ENCODE measurements at places on chromosomes 3 and 15.
A peak's percentile ranks its signal among the peaks of the same experiment; 100 is the strongest.

- peak; percentile 8 for DNase-seq
Measured at GRCh38 chr3:47098910-47099309, 65.0 kb downstream of the SETD2 start.

- DNase-seq: no peak
Measured at GRCh38 chr3:164465172-164465571, 613.1 kb downstream of the SI start.

- DNase-seq: no peak
Measured at GRCh38 chr3:32544894-32545293, 25.8 kb downstream of the DYNC1LI1 start.

DNA sequence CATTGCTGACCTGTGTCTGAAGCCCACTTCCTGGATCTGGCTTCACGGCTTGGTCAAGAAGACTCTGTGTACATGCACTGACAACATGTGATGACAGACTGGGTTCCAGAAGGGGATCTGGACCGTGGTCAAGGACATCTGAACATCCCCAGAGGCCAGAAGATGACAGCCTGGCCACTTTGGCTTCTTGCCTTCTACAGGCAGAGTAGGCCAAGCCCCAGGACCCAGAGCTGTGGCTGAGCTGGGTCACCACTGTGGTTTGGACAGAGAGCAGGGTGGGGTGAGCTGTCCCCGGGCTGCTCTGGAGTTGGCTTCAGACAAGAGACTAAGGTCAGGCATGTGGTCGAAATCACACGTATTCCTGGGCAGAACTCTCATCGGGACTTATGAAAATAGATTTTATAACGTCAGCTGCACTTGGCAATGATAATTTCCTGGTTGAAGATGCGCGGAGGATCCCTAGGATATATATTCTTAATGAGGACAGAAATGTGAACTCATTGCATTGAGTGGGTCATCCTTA lies 114.1 kb upstream of the FRMD4B start:
- DNase-seq: peak; percentile 8

DNA sequence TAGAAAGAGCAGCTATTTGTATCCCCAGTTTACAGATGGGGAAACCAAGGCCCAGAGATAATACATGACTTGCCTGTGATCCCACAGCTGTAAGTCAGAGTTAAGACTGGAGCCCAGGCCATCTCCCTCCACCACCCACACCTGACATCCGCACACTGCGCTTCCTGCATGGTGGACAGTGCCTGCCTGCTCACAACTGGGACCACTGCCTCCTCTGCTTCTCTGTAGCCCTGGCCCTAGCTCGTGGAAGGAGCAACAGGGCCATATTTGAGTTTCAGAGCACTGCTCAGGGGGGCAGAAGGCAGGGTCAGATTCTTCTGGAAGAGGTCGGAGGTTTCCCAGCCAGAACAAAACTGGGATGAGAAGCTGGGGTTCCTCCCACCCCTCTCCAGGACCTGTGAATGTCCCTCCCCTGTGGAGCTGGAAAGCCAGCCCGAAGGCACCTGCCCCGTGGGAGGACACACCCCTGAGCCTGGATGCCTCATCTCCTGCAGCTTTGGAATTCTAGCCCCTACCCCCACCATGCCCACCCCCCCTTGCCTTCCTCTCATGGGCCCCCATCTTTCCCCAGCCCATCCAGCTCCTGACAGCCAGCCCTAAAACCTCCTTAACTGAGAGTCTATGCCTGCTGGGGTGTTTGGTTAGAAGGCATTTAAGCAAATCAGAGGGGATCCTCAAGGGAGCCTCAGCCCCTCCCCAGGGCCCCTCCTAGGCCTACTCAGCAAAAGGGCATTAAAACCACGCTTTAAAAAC lies 100.1 kb downstream of the TPRA1 start:
- no peak for DNase-seq

DNA sequence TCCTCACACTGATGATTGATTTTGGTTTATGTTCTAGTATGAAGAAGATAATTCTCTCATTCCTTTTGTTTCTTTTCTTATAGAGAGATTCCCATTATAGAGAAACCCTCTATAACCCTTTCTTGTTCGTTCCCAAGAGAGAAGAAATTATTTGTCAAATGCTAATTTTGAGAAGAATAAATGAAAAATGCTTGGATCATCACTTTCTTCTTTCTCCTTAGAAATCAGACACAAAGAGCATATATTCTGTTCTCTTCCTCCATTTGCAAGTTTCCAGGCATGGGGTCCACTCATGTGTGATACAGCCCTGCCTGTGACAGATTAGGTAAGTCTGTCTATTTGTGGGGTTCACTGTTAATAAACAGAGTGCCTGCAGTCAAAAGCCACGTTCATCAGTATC lies 222.6 kb upstream of the NECTIN3 start:
- DNase-seq: no peak

- no peak for DNase-seq
Measured at GRCh38 chr3:73056845-73057150, 4.7 kb upstream of the EBLN2 start.

- DNase-seq: peak; percentile 38
Measured at GRCh38 chr3:49883998-49884397, 14.3 kb upstream of the CAMKV start.

- no peak for DNase-seq
Measured at GRCh38 chr3:14563946-14564539, 23.9 kb upstream of the GRIP2 start.

GRCh38 chr3:5162102-5162501 lies 25.4 kb upstream of the EDEM1 start:
- peak; percentile 88 for DNase-seq

- DNase-seq: no peak
Measured at GRCh38 chr15:91578511-91578910, 275.0 kb upstream of the SLCO3A1 start.

DNA sequence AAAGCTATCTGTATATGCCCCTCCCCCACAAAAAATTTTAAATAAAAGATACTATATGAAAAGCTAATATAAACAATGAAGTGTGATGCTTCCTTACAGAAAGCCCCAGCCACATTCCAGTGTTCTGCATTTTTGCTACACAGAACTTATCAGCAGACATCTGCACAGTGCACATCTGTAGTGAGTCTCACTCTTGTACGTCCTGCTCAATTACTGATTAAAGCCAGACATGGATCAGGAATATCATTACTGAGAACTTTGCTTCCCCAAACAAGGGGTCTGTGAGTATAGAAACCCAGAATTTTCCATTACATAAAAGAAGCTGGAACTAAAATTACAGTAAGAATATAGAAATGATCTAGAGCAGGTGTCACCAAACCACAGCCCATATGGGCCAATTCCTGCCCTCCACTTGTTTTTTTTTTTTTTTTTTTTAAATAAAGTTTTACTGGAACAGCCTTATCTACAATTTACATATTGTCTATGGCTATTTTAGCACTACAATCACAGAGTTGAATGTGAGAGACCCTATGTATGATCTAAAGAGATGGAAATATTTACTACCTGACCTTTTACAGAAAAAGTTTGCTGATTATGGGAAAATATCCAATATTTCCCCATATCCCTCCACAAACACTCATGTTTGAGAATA lies 45.7 kb downstream of the UBP1 start:
- DNase-seq: no peak

GRCh38 chr3:33791477-33792166 lies 6.8 kb upstream of the PDCD6IP start:
- DNase-seq: peak; percentile 18

DNA sequence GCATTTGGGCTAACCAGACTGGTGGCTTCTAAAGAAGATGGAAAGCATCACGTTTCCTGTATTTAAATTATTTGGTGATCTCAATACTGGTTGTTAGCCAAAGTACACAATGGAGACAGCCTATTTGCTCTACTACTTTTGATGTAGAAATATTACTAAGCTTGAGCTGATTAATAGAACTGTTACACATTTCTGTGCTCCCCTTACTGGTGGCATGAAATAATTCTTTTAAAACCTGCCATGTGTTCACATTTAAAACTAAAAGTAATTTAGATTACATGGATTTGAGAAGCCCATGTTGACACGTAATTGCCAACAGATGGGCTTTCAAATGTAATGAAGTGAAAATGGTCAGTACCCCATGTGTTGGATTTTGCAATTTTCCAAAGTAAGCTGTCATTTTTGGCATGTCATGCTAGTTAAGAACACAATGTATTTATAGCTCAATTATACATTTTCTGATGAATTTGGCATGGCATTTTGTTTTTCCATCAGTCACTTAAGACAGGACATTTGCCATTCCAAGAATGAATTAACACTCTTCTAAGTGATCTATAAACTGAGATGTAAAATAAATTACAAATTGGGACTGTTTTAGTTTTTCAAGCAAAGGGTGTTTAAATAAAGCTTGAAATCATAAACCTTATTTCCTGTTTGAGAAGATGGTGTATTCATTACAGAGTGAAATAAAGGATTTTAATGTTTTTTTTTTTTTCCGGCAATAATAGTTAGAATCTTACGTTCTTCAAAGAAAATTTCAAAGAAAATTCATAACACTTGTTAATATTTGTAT lies 10.8 kb upstream of the RARRES1 start:
- peak; percentile 38 for DNase-seq

DNA sequence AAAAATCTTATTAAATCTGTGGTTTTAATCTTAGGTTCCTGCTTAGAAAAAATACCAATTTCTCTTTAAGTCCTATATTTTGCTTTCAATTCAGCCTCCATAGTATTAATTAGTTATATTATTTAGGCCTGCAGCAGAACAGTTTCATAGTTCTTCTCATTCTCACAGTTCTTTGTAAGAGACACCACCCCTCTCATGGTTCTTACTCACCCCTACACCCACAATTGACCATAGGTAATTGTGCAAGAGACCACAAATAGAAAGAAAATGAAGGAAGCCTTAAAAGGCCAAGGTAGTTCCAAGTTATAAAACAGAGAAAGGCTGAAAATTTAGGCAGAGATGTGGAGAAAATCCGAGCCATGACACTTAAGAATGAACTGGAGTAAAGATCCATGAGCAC lies 415.3 kb downstream of the TIGIT start:
- DNase-seq: no peak

- no peak for DNase-seq
Measured at GRCh38 chr3:59877263-59878037, 827.6 kb upstream of the CFAP20DC start.

DNA sequence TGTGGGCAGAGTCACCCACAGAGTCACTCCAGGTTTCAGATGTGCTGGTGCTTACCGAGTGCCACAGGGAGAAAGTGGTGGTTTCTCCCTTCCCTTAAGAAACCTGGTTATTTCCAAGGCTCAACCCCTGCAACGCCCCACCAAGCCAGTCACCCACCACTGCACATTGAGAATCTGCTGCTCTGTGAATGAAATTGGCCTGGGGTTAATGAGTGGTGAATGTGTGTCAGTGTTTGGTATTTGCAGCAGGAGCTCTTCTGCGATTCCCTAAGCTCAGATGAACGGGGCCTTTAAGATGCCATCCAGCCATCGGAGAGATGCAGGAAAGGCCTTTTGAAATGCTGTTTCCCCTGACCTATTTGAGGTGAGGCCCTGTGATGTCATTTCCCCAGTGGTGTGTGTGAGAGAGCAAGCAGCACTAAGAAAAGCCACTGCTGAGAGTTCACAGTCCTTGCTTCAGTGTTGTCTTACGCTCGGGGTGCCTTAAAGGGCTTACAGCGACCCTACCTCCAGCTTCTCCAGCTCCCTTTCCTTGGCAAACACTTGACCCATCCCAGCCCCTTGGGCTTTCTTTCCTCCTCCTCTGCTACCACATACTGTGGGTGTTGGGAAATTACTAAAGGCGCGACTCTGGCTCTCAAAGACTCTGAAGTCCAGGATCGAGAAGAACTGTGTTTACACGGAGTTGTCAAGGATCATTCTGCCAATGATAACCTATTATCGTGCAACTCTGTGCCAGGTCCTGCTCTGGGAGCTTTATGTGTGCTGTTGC lies 68.9 kb downstream of the SMAD3 start:
- DNase-seq: no peak

DNA sequence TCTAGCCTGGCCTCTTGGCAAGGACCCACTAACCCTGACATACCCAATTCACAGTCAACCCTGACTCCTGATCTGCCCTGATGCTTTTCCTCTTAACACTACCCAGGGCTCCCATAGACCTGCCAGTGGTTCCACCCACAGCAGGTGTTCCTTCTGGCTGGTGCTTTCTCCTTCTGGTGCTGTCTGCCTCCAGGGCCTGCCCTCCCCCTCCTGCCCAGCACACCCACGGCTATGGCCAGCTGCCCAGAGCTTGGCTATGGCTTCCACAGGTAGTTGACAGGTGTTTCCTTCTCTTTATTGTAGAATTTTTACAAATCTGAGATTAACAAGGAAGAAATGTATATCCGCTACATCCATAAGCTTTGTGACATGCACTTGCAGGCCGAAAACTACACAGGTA lies 46.5 kb upstream of the MANF start:
- DNase-seq: no peak

DNA sequence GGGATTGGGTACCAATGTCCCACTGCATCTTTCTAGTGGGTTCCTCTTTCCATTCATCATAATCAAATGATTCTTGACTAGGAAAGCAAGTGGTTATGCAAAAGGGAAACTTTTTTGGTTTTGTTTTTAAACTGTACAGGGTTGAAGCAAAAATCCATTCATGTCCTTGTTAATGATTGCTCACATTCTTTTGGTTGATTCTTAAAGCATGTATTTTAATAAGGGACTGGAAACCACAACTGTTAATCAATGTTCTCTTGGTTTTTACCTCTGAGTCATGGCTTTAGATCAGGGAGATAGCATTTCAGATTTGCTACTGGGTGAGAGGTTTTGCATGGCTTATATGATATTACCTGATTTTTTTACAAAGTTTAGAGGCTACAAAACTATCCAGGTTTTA lies 371.7 kb upstream of the RGMA start:
- DNase-seq: no peak
